Diencephalon (tissue), 1 donor: ENCODE measurements at places on chromosomes 16 and 17. TPM values are rescaled to one million over a fixed set of nuclear protein-coding genes. Genes with fewer than 3 reads are reported as not detected.

The DNASE1L2 gene
- 2.8 TPM for total RNA-seq

The SPAG9 gene
- 312 TPM for total RNA-seq

The NKD1 gene
- 10.6 TPM for total RNA-seq

The DPEP1 gene
- total RNA-seq = 4.6 TPM

The C17orf100 gene
- 5.3 TPM for total RNA-seq

The TBC1D3E gene
- total RNA-seq = not detected

The C16orf87 gene
- 32.8 TPM for total RNA-seq

The OR3A3 gene
- not detected for total RNA-seq

The CCDC144A gene
- total RNA-seq = 20.5 TPM

The SPHK1 gene
- 1.4 TPM for total RNA-seq

The KRTAP1-5 gene
- total RNA-seq = not detected
